ENCODE measurements at places on chromosomes 12 and 14. TPM values are rescaled to one million over a fixed set of nuclear protein-coding genes. Genes with fewer than 3 reads are reported as not detected.

Gene DEPDC4
- 1.2 TPM for total RNA-seq

Gene CRIP1
- 26.4 TPM for total RNA-seq

Gene LGR5
- total RNA-seq: 1.6 TPM

Gene RIMBP2
- 0.22 TPM for total RNA-seq

Gene PRPH
- 0.20 TPM for total RNA-seq

Gene KLRC2
- total RNA-seq: not detected
